NCI-H748 treated with DMSO at 0.1 percent for 48 hours (cell line): ENCODE measurements at places on chromosomes 1 and 21.

GRCh38 chr1:60746278-60746791 lies 336.0 kb upstream of the NFIA start:
- peak; percentile 85 for DNase-seq

GRCh38 chr1:180269645-180270529 lies 39.8 kb downstream of the LHX4 start:
- DNase-seq = no peak

GRCh38 chr1:2525572-2525919 lies 850 bp downstream of the PANK4 start:
- no peak for DNase-seq

DNA sequence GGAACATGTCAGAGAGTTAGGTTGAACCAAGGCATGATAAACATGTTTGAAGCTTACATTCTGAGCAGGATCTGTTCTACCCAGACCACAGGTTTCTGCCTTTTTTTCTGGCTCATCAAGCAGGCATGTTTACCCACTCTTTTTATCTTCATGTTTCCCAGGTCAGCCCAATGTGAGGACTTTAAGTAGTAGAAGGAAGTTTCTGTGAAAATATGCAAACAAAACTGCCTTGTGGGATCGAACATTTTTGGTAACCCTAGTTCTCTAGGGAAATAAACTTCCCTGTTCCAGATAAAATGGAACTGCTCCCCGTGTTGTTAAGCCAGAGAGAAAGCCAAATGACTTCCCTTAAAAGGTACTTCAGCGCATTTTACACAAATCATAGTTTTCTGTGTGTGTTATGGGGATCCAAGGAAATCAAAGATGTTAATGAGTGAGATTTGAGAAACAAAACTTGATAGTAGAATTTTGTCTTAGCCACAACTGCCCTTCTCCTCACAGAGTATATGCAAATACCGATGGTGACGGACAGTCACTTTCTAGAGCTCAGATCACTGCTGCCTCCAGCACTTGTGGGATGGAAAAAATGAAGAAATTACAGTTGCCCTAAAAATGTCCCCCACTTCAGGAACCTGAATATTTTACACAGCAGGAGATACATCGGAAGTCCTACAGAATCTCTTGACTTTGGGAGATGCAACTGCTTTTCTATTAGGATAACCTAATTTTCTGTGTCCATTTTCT lies 765 bp upstream of the HIPK1 start:
- DNase-seq = no peak

DNA sequence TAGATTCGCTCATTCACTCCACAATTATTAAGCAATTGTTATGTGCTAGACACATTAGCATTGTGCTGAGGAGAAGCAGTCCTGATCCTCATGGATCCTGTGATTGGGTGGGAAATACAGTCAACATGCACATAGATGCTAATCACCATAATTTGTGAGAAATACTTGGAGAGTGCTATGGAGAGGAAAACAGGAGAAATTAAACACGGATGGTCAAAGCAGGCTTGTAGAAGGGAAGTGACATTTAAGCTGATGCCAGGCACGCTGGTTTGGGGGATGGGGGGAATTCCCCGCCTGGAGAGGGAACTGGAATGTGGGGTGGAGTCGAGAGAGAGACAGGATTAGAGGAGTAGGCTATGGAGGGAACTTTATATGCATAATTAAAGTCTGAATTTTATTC lies 52.2 kb upstream of the L1TD1 start:
- no peak for DNase-seq

DNA sequence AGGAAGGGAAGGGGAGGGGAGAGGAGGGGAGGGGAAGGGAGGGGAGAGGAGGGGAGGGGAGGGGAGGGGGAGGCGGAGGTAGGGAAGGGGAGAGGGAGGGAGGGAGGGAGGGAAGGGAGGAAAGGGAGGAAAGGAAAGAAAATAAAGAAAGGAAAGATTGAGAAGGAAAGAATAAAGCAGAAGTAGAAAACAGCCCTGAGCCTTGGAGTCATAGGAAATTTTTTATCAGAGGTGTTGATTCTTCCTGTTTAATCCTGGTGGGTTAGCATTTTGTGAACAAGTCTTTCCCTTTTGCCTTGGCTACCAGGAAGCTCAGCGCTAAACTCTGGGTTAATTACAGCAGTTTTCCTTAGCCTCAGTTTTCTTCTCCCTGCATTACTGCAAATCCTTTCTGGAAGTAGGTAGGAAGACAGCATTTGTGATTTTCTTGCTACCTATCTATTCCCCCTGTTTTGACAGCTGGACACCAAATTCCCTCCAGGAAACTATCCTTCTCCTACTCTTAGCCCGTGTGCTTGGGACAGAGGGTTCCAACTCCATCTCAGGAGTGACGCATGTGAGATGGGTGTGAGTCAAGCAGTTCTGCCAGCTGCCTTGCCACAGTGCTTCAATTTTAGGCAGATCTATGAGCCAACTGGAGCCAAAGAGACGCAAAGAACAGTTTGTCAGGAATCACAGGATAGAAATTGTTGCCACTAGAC lies 26.9 kb downstream of the TOMM20 start:
- DNase-seq = no peak

DNA sequence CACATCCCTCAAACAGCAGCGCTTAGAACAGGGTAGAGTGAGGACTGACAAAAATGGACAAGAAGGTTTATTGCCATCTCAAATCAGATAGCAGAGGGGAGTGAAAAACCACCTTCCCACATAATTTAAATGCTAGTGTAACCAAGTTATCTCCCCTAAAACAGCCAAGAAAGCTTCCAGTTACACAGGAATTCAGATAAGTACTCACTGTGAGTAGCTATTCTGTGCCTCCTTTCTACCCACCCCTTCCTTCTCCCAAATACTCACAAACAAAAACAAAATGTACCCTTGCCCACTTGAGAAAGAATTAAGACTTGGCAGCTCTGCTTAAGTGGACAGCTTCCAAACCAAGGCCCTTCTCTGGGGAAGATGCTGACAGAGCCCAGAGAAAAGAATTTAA lies 9.1 kb downstream of the OTUD7B start:
- DNase-seq = no peak

GRCh38 chr21:34284666-34285065 lies 79.1 kb upstream of the KCNE2 start:
- no peak for DNase-seq

- DNase-seq = no peak
Measured at GRCh38 chr1:102858695-102859094, 249.6 kb downstream of the COL11A1 start.
